Stimulated activated CD4-positive, alpha-beta T cell treated with anti-CD3 and anti-CD28 coated beads, Interleukin-1b, Interleukin-23, amount 100 ng/mL, for 1 hour (primary cell): ENCODE measurements at places on chromosomes 5 and 9.

GRCh38 chr5:87570366-87570765 lies 157.6 kb upstream of the CCNH start:
- DNase-seq = no peak

- DNase-seq = no peak
Measured at GRCh38 chr9:33236571-33236970, 3.4 kb upstream of the SPINK4 start.

DNA sequence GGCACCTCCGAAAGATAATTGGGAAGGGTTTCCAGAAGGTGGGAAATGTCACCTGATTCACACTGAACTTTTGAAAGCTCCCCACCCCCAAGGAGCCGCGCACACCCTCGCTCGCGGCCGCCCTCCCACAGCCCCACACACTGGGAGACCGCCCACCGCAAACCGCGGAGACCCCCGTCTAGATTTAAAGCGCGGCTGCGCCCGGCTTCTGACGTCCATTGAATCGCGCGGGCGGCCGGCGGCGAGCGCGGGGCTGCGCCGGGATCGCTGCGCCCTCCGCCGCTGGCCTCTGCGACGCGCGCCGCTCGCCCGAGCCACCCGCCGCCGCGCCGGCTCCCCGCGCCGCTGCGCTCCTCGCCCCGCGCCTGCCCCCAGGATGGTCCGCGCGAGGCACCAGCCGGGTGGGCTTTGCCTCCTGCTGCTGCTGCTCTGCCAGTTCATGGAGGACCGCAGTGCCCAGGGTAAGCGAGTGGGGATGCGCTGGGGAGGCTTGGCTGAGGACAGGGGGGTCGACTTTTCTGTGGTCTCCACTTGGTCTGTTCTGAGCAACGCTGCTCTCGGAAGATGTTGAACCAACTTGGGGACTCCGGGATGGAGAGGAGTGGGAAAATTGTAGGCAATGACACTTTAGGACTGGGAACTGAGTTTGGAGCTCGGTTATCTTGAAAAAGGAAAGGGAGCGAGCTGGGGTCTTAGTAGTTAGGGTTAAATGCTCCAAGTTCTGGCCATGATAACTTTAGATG lies at the start of gene FST:
FST (plus strand) TSS at position 214 of the 743 bp plus-strand sequence; CDS start at position 377, 163 bp downstream.
- no peak for DNase-seq

GRCh38 chr5:107275333-107275732 lies 395.4 kb downstream of the EFNA5 start:
- DNase-seq = no peak

- no peak for DNase-seq
Measured at GRCh38 chr5:38347040-38347763, 88.8 kb downstream of the EGFLAM start.

- no peak for DNase-seq
Measured at GRCh38 chr9:137174722-137175293, 3.0 kb upstream of the TMEM210 start.

- DNase-seq = no peak
Measured at GRCh38 chr5:35438288-35438687, 179.4 kb upstream of the SPEF2 start.

DNA sequence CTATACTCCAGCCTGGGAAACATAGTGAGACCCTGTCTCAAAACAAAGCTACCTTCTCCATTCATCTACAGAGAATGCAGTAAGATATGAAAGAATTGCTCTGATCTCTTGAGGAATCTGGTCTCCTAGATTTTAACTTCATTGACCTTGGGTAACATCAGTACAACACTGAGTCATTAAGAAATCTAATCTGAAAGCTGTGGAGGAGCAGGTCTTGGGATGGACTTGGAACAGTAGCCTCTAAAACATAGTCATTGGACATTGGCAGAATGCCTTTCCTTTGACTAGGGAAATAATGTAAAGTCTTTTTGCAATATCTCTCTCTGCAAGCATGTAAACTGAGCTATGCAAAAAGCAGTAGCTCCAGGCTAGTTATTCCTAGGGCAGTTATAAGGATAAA lies 58.1 kb downstream of the KCNN2 start:
- no peak for DNase-seq

- no peak for DNase-seq
Measured at GRCh38 chr9:14238079-14238478, 75.9 kb downstream of the NFIB start.

- no peak for DNase-seq
Measured at GRCh38 chr9:4740388-4740637, 689 bp downstream of the AK3 start.

- DNase-seq = no peak
Measured at GRCh38 chr9:36924071-36924470, 110.0 kb downstream of the PAX5 start.

DNA sequence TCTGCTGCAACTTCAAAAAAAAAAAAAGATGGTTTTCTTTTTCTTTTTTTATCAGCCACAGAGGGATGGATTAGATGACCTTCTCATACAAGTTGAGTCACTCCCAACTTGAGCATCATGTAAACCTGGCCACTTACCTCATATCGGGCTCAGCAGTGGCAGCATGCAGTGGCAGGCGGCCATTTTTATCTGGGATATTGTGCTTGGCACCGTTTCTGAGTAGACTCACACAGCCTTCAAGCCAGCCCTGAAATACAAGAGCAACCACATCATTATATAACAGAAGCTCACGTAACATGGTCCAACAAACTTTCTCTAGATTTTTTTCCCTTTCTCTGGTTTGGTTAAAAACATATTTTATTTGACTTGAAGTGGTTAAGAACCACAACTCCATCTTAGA lies 62.6 kb downstream of the ANKRD55 start:
- DNase-seq = no peak

DNA sequence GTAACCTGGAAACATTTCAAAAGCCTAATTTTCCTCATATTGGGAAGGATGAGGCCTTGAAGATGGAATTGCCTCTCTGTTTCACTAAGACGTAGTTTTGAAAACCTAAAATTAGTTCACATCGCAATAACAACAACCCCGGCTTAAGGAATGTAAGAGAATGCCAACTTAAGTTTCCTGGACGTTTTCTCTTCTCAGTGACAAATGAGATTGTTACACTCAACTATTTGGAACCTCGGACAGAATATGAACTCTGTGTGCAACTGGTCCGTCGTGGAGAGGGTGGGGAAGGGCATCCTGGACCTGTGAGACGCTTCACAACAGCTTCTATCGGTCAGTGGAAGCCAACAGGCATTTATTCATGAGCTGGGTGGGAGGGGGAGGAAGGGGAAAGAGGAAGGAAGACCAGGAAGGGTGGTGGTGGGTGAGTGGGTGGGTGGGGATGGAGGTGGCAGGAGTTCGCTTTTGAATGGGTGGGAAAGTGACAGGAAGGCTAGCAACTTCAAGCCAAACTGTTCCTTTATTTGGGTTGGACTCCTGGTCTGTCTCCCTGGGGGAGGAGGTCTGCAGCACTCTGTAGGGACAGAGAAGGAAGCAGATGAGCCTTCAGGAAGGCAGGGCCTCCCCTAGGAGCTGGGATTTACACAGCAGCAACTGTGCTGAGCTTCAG lies 83.4 kb downstream of the TEK start:
- DNase-seq = no peak

DNA sequence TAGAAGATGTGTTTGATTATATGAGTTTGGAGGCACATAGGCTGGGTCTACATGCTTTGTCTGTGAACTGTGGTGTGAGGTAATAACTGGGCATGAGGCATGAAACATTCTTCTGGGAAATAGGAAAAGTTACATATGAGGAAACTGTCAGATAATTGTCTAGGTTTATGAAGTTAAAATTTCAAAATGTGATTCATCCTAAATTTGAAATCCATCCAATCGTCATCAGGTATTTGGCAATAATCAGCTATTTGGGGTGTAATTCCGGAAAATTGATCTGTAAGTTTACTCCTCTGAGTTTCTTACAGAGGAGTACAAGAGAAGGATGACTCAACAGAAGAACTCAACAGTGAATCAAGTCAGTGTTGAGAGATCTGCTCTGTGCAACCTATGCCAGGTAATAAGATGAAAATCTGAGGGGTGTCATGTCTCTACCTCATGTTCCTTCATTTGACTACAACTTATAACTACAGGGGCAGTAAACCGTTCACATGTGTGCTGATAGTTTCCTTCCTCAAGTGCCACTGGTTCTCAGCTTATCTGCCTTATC lies 1171.6 kb upstream of the CDH18 start:
- DNase-seq = no peak

DNA sequence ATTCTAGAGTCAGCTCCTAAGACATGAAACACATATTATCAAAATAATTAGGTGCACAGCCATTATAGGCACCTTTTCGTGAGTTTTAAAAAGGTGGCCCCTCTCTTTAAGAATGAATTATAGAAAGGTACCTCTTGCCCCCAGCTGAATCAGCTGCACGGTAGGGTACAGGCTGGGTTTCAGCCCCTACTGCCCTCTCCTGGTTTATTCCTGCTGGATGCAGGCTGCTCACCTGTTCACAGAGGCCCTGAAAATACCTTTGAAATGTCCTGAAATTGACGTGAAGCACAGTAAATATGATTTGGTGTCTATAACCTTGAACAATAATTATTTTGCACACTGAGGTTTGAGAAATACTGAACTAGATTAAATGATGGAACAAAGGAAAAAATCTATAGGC lies 504.8 kb upstream of the SGCD start:
- no peak for DNase-seq

DNA sequence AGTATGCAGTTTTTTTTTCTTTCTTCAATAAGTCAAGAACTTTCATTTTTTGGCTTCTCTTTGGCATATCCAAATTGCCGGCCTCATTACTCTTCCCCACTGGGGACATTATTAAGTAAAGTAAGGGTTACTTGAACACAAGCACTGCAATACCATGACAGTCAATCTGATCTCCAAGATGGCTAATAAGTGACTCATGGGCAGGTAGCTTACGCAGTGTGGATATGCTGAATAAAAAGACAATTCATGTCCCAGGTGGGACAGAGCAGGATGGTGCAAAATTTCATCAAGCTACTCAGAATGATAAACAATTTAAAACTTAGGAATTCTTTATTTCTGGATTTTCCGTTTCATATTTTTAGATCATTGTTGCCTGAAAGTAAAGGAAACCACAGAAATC lies 671.8 kb downstream of the ACTL7B start:
- no peak for DNase-seq

GRCh38 chr9:130535818-130536521 lies 43.4 kb upstream of the FUBP3 start:
- DNase-seq = no peak

DNA sequence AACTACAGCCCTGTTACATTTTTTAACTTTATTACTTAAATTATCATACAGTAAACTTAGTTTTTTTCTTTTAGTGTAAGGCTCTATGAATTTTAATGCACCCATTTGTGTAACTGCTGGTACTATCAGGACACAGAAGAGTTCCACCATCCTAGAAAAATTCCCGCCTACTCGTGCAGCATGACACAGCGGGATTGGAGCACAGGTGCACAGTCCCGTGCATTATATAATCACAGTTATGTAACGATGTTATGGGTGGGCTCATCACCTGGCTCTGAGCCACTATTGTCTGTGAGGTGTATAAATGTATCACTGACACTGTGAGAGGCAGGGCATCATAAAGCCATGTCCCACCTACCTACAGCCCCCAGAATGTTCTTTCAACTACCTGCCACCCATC lies 80.7 kb downstream of the DRD1 start:
- no peak for DNase-seq

DNA sequence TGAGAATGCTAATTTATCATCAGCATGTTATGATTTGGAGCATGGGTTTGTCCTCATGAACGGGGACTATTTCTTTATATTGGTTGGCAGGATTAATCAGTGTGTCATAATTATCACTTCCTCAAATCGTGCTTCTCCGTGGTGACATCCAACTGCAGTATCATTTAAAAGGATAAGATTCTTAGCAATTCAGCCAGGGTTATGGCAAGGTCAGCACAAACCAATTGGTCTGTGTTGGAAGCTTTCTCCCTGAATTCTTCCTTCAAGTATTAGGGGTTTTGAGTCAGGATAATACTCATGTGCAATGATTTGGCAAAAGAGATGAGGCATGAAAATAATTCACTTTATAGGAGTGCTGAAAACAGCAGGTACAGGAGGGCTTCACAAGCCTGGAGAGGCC lies 5.5 kb upstream of the CAMLG start:
- DNase-seq = no peak

GRCh38 chr5:86999951-87000350 lies 267.7 kb upstream of the RASA1 start:
- no peak for DNase-seq
